Bronchial epithelial cell (primary cell): ENCODE measurements at places on chromosomes 1 and 21. TPM values are rescaled to one million over a fixed set of nuclear protein-coding genes. Genes with fewer than 3 reads are reported as not detected.

Gene PGLYRP3
- 0.53 and 4.6 TPM in 2 replicates for total RNA-seq

- no peak for DNase-seq
Observed at GRCh38 chr21:27157097-27157496, 190.2 kb upstream of the ADAMTS5 start.

Gene CLEC20A
- total RNA-seq = not detected in 2 replicates

DNA sequence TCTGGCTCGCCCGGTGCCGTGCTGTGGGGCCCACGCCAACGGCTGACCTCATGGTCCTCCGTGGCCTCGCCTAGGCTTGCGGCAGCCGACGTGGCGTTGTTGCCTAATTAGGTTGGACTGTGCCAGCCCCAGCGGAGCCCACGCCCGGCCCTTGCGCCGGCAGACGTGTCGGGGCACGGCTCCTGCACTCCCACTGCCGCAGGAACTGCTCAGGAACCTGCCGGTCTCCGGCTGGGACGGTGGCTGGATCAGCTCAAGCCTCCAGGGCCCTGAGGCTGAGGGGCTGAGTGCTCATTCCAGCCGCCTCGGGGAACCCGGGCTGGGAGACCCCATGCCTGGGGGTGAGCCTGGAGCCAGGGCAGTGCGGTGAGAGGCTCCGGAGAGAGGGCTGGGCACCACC lies 16.1 kb upstream of the PEX10 start:
- DNase-seq = peak; percentile 85

Gene CACYBP
- total RNA-seq = 44.2 and 155 TPM in 2 replicates

GRCh38 chr1:116033322-116033721 lies 57.0 kb downstream of the SLC22A15 start:
- DNase-seq = peak; percentile 86
